Upper lobe of right lung (tissue), 1 donor: ENCODE measurements at places on chromosomes 2 and 18.

- H3K4me1 ChIP-seq = peaks cover 15% of the 10 kb centered on the region
- H3K27ac ChIP-seq = no peak overlapping the region
- H3K36me3 ChIP-seq = no peaks in the 10 kb centered on the region
Observed at GRCh38 chr2:168210216-168210894, 37.0 kb downstream of the STK39 start.

- H3K36me3 ChIP-seq = peaks cover 2% of the 10 kb centered on the region
- no peak overlapping the region for H3K27ac ChIP-seq
- H3K4me1 ChIP-seq = no peaks in the 10 kb centered on the region
- H3K4me3 ChIP-seq = no peak overlapping the region
- no peak for DNase-seq
- no peaks in the 10 kb centered on the region for H3K27me3 ChIP-seq
Observed at GRCh38 chr18:62066102-62066818, 120.6 kb downstream of the PIGN start.

DNA sequence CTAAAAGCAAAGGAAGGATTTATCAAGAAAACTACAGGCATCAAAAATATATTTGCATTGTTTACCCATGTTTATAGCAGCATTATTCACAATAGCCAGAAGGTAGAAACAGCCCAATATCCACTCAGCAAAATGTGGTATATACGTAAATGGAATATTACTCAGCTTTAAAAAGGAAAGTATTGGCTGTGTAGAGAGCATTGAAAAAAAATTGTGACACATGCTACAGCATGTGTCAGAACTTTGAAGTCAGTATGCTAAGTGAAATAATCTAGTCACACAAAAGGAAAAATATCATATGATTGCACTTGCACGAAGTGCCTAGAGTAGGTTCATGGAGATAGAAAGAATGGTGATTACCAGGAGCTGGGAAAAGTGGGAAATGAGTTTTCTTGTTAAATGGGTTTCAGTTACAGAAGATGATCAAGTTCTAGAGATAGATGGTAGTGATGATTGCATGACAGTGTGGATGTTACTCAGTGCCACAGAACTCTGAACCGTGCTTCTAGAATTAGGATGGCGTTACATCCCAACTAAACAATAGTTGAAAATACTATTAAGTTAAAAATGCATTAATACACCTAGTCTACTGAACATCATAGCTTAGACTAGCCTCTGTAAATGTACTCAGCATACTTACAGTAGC lies 20.1 kb downstream of the ANKRD12 start:
- peaks cover 29% of the 10 kb centered on the region for H3K4me1 ChIP-seq
- no peak for DNase-seq
- no peaks in the 10 kb centered on the region for H3K27me3 ChIP-seq
- H3K36me3 ChIP-seq = no peaks in the 10 kb centered on the region

DNA sequence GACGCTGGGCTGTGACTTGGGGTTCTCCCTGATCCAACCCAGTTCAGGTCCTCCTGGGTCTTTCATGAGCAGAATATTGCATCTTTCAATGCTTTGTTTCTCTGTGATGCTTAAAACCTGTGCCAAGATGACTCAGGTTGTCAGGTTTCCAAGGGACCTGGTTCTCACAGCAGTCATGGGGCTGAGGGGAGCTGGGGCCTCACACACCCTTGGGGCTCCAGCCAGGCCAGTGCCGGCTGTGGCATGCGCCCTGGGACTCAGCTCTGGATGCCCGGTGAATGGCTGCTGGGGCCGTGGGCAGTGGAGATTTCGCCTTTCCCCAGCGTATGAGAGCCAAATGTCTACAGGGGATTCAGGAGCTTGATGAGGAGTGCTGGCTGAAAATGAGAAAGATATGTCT lies 29.6 kb downstream of the EDAR start:
- H3K4me3 ChIP-seq = no peak overlapping the region
- DNase-seq = no peak
- no peak overlapping the region for H3K27ac ChIP-seq
- no peaks in the 10 kb centered on the region for H3K27me3 ChIP-seq
- no peaks in the 10 kb centered on the region for H3K4me1 ChIP-seq

- peak overlapping the region; percentile 92 for H3K4me3 ChIP-seq
- peak overlapping the region; percentile 89 for H3K27ac ChIP-seq
- H3K27me3 ChIP-seq = no peaks in the 10 kb centered on the region
Observed at GRCh38 chr2:186486651-186487647, 889 bp downstream of the ZC3H15 start.

DNA sequence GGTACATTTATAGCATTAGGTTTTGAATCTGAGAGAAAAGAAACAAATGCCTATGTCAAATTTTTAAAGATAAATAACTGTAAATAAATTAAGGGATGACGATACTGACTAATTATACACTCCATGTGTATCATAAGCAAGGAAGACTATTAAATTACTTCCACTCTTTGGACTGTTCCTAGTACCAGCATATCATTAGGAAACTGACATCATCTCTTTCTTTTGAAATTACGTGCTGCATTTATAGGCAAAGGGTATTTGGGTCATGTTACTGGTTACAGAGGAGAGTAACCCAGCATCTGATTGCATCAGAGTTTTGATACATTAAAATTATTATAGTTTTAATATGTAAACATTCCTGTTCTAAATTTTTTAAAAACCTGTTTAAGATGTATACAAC lies 309.7 kb downstream of the XIRP2 start:
- H3K4me3 ChIP-seq = no peak overlapping the region
- H3K27me3 ChIP-seq = no peaks in the 10 kb centered on the region
- DNase-seq = no peak
- H3K36me3 ChIP-seq = no peaks in the 10 kb centered on the region
- H3K4me1 ChIP-seq = peaks cover 8% of the 10 kb centered on the region
